ENCODE measurements at places on chromosomes 1 and 21.

DNA sequence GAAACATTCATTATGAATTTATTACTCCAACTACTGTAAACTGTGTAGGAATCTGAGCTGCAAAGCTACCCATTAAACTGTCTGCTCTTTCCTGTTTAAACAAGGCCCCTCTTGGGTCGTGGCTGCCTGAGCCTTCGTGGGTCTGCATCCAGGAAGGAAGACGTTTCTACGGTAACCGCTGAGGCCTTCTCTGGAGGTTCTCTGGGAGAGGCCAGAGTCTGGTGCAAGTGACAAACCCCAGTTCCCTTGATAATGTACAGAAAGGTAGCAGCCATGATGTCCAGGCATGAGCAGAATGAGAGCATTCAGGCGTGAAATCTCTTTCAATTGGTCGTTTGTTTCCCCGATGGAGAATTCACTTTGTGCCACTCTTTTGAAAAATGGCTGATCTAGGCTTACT is 350.2 kb downstream of the PLPP3 start:
- DNase-seq, result no peak

GRCh38 chr1:24708938-24709337 is 36.3 kb upstream of the CLIC4 start:
- DNase-seq, result no peak

- DNase-seq, result no peak
Measured at GRCh38 chr1:43345120-43345519, 7.5 kb downstream of the MPL start.

- no peak for DNase-seq
Measured at GRCh38 chr1:208601561-208601960, 357.4 kb upstream of the PLXNA2 start.

- no peak for DNase-seq
Measured at GRCh38 chr1:15757575-15758342, 836 bp upstream of the FBLIM1 start.

DNA sequence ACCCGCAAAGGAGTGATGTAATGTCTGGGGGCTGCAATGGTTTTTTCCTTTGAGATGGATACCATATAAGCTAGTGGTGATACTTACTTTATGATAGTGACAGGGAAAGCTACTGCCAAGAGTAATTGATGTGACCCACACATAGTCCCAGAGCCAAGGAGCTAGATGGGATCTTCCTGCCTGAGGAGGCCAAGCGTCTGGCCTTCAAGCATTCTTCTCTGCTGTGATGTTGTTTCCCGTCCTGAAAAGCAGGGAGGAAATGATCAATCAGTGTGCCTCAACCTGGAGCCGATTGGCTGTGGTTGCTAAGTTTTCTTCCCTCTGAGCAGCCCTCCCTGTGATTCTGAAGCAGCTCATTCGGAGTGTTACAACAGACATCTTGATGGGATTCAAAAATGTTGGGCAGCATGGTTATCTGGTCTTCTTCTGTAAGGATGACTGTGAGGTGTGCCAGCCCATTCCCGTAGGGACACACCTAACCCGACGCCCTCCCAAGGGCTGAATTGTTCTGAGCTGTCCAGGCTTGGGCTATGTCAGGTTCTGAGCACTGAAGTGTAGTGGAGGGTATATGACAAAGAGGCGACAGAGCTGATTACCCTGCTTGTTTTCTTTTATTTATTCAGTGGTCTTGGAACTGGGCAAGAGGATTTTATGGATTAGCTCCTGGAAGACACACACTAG is 56.7 kb downstream of the UCK2 start:
- DNase-seq, result no peak

- no peak for DNase-seq
Measured at GRCh38 chr1:77991638-77992037, 12.8 kb upstream of the FUBP1 start.

GRCh38 chr1:82555501-82555900 is 754.8 kb downstream of the ADGRL2 start:
- DNase-seq, result no peak

- DNase-seq, result peak; percentile 34
Measured at GRCh38 chr1:67700692-67701410, 15.8 kb downstream of the GADD45A start.

DNA sequence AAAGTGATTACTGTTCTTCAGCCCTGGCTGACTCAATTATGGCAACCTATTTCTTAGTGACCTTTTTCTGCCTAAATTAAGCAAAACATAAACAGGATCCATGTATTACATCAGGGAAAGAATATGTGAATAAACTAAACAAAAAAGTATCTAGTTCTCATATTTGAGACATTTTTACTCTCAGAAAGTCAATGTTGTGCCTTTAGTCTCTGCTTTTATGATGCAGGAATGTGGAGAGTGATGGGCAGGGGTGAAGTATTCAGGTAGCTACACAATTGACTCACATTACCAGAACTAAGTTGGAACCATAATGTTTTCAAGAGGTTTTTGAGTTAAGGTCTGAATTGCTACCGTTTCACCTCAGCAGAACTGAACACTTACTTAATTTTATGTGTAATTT is 462.7 kb upstream of the CXADR start:
- no peak for DNase-seq

DNA sequence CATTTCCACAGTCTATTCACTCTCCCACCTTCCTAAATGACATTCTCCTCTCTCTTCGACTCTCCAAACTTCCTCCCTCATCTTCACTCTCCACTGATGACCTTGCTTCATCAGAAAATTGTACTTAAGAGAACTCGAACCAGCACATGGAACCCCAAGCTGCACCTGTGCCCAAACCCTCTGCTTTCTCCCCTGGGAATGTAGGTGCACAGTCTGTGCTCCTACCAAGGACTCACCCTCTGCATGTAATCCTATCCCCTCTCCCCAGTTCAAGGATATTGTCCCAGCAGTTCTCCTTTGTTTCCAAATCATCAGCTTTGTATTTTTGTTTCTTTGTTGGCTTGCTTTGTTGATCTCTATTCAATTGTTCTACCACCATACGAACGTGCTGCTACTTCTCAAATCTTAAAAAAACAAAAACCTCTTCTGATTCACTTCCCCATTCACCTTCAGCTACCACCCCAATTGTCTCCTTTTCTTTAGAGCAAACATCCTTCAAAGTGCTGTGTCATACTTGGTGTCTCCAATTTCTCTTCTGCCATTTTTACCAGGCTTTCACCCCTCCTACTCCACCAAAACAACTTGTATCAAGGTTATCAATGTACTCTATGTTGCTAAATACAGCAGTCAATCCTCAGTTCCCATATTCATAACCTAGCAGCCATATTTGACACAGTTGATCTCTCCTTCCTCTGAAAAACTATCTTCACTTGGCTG is 26.8 kb downstream of the RAB3B start:
- no peak for DNase-seq

DNA sequence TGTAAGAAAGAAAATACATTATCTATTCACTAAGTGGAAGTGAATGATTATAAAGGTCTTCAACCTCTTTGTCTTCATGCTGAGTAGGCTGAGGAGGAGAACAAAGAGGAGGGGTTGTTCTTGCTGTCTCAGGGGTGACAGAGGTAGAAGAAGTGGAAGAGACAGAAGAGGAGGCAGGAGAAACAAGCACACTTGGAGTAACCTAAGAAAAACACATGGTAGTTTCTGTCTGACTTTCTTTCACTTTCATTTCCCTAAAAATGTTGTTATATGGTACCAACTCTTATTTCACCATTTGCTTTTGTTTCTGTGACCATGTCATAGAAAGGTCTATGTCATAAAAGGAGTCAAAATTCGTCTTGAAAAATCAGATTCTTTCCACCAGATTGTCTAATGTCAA is 696.6 kb upstream of the BRINP3 start:
- no peak for DNase-seq

- DNase-seq, result no peak
Measured at GRCh38 chr1:208985231-208985630, 598.3 kb upstream of the CAMK1G start.

- no peak for DNase-seq
Measured at GRCh38 chr1:193318347-193318746, 131.9 kb upstream of the B3GALT2 start.

DNA sequence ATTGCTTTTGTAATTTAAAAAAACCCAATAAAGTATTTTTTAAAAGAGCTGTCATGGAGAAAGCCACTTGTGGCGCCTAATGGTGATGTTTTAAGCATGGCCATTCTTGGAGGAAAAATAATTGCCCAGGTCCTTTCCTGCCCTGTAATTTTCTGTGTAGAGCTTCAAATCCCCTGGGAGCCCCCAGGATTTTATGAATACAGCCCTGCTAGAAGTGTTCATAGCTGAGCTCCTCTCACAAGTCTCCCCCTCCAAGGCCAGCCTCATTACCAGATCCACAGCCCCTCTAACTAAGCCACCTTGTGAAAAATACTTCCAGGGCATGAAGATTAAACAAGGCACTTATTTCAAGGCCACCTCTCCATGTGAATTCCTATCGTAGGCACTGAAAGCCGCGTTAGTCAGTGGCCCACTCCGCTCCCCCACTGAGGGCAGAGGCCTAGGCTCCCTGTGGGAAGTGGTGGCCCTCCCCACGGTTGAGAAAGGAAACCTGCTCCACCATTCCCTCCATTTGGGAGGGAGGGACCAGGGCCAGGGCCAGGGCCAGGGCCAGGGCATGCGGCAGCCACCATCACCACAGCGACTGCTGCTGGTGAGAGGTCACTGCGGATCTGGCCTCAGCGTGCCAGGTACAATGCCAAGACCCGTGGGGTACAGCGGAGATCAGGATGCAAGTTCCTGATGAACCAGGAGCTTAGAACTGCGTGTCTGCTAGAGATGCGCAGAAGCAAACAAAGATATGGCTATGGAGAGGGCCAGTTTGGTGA is 83.1 kb downstream of the KCNN3 start:
- no peak for DNase-seq

- DNase-seq, result peak; percentile 44
Measured at GRCh38 chr1:7912743-7913557, 27.7 kb downstream of the TNFRSF9 start.

GRCh38 chr1:43460988-43461693 is 7.4 kb upstream of the HYI start:
- DNase-seq, result no peak

GRCh38 chr1:153434746-153435455 is 18.6 kb downstream of the S100A7A start:
- no peak for DNase-seq

DNA sequence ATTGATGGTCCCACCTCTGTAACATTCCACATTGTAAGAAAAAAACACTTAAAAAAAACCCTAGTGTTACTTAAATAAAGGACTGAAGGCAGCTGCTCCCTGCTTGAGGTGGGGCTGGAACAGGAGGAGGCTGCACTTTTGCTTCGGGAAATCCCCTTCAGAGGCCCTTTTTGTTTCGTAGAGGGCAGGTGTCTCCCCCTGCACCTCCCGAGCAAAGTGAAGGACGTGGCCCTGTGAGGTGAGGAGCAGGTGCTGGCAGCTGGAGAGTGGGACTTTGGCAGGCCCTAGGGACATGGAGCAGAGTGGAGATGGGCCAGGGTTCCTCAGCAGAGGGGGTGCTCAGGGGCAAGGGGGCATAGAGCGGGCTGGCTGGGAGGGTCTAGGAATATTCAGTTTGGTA is 33.4 kb upstream of the WNT4 start:
- peak; percentile 31 for DNase-seq

- DNase-seq, result no peak
Measured at GRCh38 chr1:101995984-101996745, 561 bp downstream of the OLFM3 start.

GRCh38 chr21:44321846-44322450 is 17.2 kb downstream of the CFAP410 start:
- DNase-seq, result no peak

GRCh38 chr1:77643456-77643855 is 39.0 kb downstream of the ZZZ3 start:
- no peak for DNase-seq

DNA sequence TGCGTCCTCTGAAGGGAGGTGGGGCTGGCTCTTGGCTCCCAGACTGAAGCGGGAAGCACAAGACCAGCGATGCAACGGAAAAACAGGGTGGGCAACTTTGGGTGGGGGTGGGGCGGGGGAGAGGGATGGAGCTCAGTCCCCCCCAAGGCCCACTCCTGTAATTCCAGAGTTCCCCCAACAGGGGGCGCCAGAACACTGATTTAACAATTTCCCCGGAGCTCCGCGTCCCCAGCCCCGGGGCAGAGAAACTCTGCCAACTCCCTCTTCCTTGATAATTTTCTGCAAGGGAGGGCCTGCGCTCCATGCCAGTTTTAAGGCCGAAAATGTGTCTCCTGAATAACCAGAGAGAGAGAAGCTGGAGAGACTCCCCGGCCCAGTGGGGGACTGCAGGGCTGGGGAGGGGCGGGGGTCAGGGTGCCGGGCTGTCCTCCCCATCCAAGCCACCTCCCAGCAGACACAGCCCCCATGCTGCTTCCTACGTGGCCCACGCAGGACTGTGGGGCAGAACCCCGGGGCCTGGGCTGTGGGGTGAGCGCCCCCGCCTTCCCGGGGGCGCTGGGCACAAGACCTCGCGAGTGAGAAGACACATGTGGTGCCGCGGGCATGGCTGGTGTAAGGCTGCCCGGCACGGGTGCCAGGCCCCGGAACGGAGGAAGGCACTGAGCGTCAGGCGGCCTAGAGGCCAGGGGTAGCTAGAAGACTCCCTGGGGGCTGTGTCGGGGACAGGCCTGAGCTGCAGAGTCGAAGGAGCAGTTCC is 51.4 kb downstream of the KIF21B start:
- peak; percentile 62 for DNase-seq

GRCh38 chr1:3649342-3650247 is at the start of gene WRAP73:
TSS of gene WRAP73 (minus strand) at chr1:3650103. CDS start at chr1:3649999, 104 bp downstream.
- peak; percentile 87 for DNase-seq

GRCh38 chr21:44804762-44805161 is 3.1 kb upstream of the UBE2G2 start:
- DNase-seq, result no peak

- DNase-seq, result no peak
Measured at GRCh38 chr1:33519240-33519884, 46.9 kb downstream of the ZSCAN20 start.

GRCh38 chr21:40516335-40516734 is 330.6 kb downstream of the DSCAM start:
- DNase-seq, result no peak

GRCh38 chr1:172697534-172698002 is 38.7 kb downstream of the FASLG start:
- DNase-seq, result no peak

DNA sequence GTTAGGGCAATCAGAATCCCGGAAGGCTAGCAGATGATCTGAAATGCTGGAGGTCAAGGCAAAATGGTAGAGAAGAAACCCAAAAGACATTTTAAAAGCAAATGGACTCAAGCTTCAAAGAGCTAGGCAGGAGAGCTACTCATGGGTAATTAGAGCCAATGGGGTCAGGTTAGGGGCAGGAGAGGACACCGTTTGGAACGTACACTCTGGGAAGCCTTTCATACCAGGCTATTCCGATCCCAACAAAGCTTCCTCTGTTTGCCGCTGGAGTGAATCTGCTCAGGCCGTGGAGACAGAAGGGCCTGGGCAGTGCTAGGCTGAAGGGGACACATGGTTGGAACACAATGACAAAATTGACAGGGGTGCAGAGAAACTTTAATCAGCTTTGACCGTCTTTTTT is 346.6 kb downstream of the RPS6KC1 start:
- DNase-seq, result no peak

DNA sequence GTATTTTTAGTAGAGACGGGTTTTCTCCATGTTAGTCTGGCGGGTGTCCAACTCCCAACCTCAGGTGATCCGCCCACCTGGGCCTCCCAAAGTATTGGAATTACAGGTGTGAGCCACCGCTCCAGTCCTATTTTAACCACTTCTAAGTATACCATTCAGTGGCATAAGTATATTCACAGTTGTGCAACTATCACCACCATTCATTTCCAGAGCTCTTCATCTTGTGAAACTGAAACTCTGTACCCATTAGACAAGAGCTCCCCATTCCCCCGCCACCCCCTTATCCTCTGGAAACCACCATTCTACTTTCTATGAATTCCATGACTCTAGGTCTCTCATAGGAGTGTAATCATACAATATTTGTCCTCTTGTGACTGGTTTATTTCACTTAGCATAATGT is 40.2 kb upstream of the CAMTA1 start:
- DNase-seq, result peak; percentile 25
